Lower lobe of right lung (tissue), 2 donors: ENCODE measurements at places on chromosomes 4 and X.

GRCh38 chr4:845836-846251 lies 19.9 kb upstream of the CPLX1 start:
- no peak overlapping the region for H3K4me3 ChIP-seq
- peaks cover 29% of the 10 kb centered on the region for H3K36me3 ChIP-seq
- no peaks in the 10 kb centered on the region for H3K27me3 ChIP-seq
- no peak overlapping the region for H3K27ac ChIP-seq

- no peak overlapping the region for H3K27ac ChIP-seq
- no peak overlapping the region for H3K4me3 ChIP-seq
- H3K27me3 ChIP-seq: no peaks in the 10 kb centered on the region
- no peak for DNase-seq
Measured at GRCh38 chrX:38919202-38919601, 117.9 kb downstream of the MID1IP1 start.

GRCh38 chrX:46588263-46588662 lies 14.7 kb downstream of the CHST7 start:
- no peaks in the 10 kb centered on the region for H3K27me3 ChIP-seq
- DNase-seq: no peak
- H3K4me1 ChIP-seq: peaks cover 26% of the 10 kb centered on the region

GRCh38 chr4:8345946-8346814 lies 76.6 kb downstream of the HTRA3 start:
- H3K4me1 ChIP-seq: peaks cover 10% of the 10 kb centered on the region
- no peaks in the 10 kb centered on the region for H3K27me3 ChIP-seq
- no peak for DNase-seq
- no peak overlapping the region for H3K4me3 ChIP-seq

DNA sequence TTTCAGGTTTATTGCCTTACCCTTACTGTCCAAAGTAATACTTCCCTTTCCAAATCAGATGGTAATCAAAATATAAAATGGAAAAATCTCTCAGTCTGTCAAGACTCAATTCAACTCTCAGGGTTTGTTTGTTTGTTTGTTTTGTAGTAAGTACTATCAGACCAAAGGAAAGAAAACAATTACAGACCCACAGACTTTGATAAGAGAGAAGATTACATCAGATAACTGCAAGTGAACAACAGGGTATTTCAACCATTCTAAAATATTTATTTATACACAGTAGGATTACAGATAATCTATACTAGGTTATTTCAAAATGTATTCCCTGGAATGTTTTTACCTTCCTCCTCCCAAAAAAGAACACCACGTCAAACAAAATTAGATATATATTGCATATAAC lies 28.9 kb downstream of the FBXO8 start:
- peaks cover 12% of the 10 kb centered on the region for H3K36me3 ChIP-seq
- no peaks in the 10 kb centered on the region for H3K27me3 ChIP-seq
- DNase-seq: no peak

DNA sequence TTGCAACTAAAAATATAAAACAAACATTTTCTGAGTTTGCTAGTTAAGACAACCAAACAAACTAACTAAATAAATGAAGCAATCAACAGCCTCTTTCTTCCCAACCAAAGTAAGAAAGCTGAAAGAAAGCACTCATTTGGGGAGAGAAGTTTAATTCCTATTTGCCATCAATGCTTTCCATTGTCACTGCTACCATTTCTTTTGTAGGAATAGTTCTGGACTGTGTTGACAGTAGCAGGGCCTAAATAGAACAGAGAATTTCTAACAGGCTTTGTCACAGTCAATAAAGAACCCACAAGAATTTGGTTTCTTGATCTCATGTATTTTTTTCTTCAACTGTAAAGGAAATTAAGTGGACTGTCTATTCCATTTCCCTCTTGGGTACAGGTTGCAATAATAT lies 1886.4 kb upstream of the TENM3 start:
- no peaks in the 10 kb centered on the region for H3K36me3 ChIP-seq
- no peak for DNase-seq
- H3K4me3 ChIP-seq: no peak overlapping the region
- no peak overlapping the region for H3K27ac ChIP-seq
- no peaks in the 10 kb centered on the region for H3K27me3 ChIP-seq

- no peak overlapping the region for H3K27ac ChIP-seq
- no peaks in the 10 kb centered on the region for H3K27me3 ChIP-seq
- H3K36me3 ChIP-seq: peaks cover 18% of the 10 kb centered on the region
- DNase-seq: no peak
- H3K4me3 ChIP-seq: no peak overlapping the region
- H3K4me1 ChIP-seq: peaks cover under 1% of the 10 kb centered on the region
Measured at GRCh38 chr4:176335421-176335820, 15.7 kb downstream of the SPCS3 start.

- H3K4me1 ChIP-seq: no peaks in the 10 kb centered on the region
- no peaks in the 10 kb centered on the region for H3K27me3 ChIP-seq
- H3K4me3 ChIP-seq: no peak overlapping the region
- H3K27ac ChIP-seq: no peak overlapping the region
Measured at GRCh38 chr4:106369456-106370060, 980 bp upstream of the GIMD1 start.

- H3K27ac ChIP-seq: no peak overlapping the region
- no peaks in the 10 kb centered on the region for H3K4me1 ChIP-seq
- no peak overlapping the region for H3K4me3 ChIP-seq
- DNase-seq: no peak
- no peaks in the 10 kb centered on the region for H3K27me3 ChIP-seq
Measured at GRCh38 chr4:138693526-138693925, 322.1 kb upstream of the NOCT start.

DNA sequence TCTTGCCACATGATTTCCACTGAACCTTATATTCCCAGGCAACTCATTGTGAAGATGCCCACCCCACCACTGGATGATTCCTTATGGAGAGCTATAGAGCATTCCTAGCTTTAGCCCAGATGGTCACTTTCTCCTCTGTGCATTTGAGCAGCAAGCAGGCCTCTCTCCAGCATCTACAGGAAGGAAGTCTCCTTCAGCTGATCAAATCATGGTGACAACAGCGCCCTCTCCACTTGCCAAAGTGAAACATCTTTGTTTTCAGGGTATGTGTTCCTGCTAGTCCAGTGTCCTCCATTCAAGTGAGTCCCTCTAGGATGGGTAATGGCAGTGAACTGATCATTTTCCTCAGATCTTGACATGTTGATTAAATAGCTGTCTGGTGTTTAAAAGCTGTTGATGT lies 10.9 kb upstream of the SYTL5 start:
- no peaks in the 10 kb centered on the region for H3K4me1 ChIP-seq
- no peak for DNase-seq
- no peak overlapping the region for H3K27ac ChIP-seq

GRCh38 chrX:46547857-46548256 lies 2.6 kb upstream of the ZNF674 start:
- H3K4me1 ChIP-seq: peaks cover 8% of the 10 kb centered on the region
- H3K27me3 ChIP-seq: no peaks in the 10 kb centered on the region
- H3K4me3 ChIP-seq: no peak overlapping the region
- H3K36me3 ChIP-seq: no peaks in the 10 kb centered on the region
- no peak overlapping the region for H3K27ac ChIP-seq
- DNase-seq: no peak
